Erythroblast (primary cell): ENCODE measurements at places on chromosomes 16 and 17.

GRCh38 chr17:43975898-43976297 lies 22.2 kb upstream of the PYY start:
- DNase-seq, result no peak

GRCh38 chr17:9236286-9237052 lies 215.2 kb downstream of the NTN1 start:
- no peak for DNase-seq

DNA sequence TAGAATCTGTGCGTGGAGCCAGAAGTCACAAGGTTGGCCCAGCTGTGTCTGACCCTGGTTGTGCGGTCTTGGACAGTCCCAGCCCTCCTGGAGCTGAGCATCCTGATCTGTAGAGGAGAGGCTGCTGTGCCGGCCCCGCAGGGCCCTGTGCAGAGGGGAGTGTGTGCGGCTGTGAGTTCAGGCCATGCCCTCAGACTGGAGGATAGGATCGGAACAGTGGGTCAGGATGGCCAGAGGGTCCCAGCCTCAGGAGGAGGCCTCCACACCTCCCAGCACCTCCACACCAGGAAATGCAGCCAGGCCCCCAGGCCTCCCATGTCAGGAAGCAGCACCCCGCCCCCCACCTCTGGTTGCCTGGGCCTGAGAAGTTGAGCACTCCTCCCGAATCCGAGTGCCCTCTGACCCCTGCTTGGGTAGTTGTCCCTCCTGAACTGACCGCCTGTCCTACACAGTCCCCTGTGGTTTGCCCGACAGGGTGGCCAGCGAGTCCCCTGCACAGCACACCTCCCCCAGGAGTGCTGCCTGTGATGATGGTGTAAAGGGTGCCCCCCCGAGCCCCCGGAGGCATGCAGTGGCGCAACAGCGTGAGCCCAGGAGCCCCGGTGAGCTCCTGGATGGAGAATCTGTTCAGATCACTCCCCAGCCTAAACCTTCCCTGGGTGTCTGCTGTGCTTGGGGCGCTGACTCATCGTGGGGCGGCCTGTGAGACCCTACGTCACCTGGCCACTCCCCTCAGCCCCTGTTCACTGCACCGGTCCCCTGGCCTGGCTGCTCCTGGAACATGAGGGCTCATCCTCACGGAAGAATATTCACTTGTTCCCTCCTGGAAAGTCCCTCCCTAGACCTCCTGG lies 285.2 kb downstream of the SEC14L1 start:
- peak; percentile 16 for DNase-seq

DNA sequence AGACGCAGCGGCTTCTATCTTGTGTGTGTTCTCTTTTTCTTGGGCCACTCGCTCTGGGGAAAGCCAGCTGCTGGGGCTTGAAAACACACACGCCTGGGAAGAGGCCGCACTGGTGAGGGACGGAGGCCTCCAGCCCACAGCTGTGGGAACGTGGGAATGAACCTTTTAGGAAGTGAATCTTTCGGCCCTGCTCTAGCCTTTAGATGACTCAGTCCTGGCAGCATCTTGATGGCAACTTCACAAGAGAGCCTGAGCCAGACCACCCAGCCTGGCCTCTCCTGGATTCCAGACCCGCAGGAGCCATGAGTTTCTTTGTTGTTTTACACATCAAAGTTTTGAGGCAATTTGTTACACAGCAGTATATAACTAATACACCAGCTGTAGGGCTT lies 2.2 kb upstream of the PDPK1 start:
- no peak for DNase-seq

GRCh38 chr16:80355335-80355734 lies 185.5 kb upstream of the DYNLRB2 start:
- DNase-seq, result no peak

DNA sequence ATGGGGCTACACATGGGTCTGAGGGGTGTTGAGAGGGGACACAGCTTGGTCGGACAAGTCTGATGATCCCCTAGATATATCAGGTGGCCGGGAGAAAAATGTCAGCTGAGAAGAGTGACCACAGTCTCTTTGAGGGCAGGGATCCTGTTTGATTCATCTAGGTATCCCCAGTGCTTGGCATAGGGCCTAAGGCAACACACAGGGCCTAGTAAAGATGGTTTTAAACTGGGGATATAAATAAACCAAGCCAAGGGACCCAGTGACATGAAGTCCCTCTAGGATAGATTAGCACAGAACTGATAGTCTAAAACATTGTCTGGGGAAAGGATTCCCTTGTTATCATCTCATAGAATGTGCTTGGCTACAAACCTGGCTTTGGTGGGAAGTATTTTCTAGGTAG lies 1.4 kb downstream of the ERCC4 start:
- DNase-seq, result peak; percentile 5
